ENCODE measurements at places on chromosomes 12 and 14.

- DNase-seq = peak; percentile 91
These were observed 7.7 kb downstream of the ZNF605 start for GRCh38 chr12:132948146-132949066.

GRCh38 chr12:127893895-127894609, 372.9 kb upstream of the TMEM132C start:
- no peak for DNase-seq

DNA sequence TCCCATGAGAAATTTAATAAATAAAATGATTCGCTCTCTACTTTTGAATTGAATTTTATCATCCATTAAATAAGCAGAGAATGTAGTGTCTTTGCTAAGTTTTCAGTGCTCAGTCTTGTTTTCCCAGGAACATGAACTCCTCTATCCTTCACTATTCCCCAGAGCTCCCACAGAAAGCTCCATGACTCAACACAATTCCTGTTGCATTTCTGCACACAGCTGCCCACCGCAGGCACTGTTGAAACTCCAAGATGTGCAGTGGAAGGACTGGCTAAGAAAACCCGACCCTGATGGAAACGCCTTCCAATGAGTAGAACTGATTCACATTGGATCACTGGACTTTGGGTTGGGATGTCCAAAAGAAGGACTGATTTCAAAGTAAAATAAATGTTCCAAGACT, 202.4 kb upstream of the AMIGO2 start:
- no peak for DNase-seq

- DNase-seq = no peak
These were observed 181.0 kb upstream of the GRIP1 start for GRCh38 chr12:66859751-66860440.

- no peak for DNase-seq
These were observed 30.4 kb upstream of the TRAF3 start for GRCh38 chr14:102746634-102747438.
